ENCODE measurements at places on chromosomes 3 and 15.

DNA sequence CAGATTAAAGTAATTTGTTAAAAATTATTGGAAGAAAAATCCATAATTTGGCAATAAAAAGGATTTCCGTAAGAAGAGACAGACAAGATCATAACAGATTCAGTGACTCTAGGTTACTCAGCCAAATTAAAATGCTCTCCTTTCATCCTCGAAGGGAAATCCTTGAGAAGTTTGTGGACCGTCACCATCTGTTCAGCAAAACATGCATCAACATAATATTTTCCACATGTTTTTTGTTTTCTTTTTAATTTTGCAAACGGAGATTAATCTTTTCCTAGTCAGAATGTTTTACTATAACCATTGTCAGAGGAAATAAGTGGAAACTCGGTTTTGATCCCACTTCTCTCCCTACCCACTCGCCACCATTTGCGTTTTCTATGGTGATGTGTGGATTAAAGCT, 128.3 kb downstream of the TMCO5A start:
- DNase-seq, result no peak

DNA sequence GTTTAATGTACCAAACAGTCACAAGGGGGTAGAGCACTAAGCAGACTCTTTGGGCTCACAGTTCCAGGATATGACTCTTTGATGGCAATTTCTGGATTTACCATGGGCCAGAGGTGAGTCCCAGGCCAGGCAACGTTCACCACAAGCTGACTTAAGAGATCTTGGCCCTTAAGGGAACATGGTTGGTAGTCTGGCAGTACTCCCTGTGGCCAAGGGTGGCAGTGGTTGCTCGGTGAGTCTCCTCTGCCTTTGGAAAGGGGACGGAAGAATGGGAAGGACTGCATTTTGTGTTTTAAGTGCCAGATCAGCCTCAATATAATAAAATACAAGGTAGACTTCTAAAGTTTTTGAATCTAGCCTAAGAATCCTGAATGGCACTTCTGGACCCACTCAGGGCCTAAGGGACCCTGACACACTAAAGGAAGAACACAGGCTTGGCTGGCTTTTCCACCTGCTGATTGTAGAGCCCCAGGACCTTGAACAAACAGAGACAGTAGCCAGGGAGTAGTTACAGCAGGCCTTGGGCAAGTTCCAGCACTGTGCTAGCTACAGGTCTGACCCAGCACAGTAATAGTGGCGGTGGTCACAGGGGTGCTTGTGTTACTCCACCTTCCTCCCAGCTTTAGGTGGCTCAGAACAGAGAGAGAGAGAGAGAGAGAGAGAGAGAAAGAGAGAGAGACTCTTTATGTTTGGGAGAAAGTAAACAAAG, 730.7 kb upstream of the ALCAM start:
- DNase-seq, result peak; percentile 4

DNA sequence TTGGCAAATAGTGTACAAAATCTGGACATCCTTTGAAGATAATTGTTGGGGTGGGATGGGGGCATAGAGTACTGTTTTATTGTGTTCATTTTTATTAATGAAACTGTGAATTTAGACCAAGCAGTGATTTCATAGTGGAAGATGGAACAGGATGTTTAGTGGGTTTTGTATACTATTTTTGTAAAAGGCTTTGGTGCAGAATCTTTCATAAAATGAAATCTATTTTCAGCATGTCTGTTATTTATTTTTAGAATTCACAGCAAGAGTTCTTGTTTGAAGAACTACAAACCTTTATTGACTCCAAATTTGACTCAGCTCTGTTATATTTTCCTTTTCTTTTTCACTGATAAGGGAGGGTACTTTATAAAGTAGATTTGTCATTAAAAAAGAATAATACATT, 145.4 kb downstream of the AKAP13 start:
- DNase-seq, result no peak

GRCh38 chr15:32670623-32671022, 29.1 kb downstream of the SCG5 start:
- DNase-seq, result peak; percentile 65

GRCh38 chr3:14989943-14990779, 42.8 kb downstream of the NR2C2 start:
- peak; percentile 38 for DNase-seq

DNA sequence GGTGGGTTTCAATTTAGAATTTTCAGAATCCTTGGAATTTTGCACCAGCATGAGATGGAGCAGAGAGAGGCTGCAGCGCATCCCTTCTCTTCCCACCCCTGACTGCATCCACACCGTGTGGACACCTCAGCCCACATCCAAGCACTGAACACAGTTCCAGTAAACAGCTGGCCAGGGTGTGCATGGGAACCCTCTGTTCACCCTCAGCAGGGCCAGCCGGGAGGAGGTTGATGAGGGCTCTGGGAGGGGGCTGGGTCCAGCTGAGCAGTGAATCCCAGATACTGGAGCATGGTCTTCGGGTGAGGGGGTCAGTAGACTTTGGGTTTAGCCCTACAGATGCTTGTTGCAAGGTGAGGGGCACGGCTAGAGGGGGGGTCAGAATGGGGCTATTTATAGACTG, 85.8 kb downstream of the RPLP1 start:
- peak; percentile 42 for DNase-seq

- no peak for DNase-seq
These were observed 354.6 kb upstream of the ROPN1 start for GRCh38 chr3:124346487-124346886.

- DNase-seq, result no peak
These were observed 83.2 kb downstream of the MEIS2 start for GRCh38 chr15:37017031-37017625.

- DNase-seq, result no peak
These were observed 57.0 kb upstream of the THRB start for GRCh38 chr3:24551626-24552025.

GRCh38 chr3:113948015-113948917, 453 bp downstream of the ZDHHC23 start:
- peak; percentile 59 for DNase-seq

GRCh38 chr15:65939901-65940617, 70.8 kb downstream of the RAB11A start:
- peak; percentile 72 for DNase-seq

- peak; percentile 72 for DNase-seq
These were observed 121.5 kb upstream of the TSC22D2 start for GRCh38 chr3:150286390-150287147.

DNA sequence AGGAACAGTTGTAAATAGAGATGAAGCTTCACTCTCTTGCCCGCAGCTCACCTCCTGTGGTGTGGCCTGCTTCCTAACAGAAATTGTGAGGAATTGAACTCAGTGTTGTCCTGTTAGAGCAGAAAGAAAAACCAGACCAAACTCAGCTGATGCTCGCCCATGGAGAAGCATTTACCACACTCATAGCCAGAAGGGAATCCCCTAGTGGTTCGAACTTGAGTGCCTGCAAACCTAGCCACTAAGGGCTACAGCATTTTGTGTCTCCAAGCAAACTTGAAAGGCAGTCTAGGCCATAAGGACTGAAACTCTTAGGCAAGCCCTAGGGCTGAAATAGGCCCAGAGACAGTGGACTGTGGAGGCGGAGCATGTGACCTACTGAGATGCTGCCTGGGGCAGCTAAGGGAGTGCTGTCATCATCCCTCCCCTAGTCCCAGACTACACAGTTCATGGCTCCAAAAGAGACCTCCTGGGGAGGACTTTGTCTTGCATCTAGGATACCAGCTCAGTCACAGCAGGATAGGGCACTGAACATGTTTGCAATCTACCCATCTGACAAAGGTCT, 44.5 kb upstream of the MCTP2 start:
- peak; percentile 84 for DNase-seq

- DNase-seq, result no peak
These were observed 40.6 kb downstream of the RGMA start for GRCh38 chr15:93048426-93048721.

GRCh38 chr3:133956353-133956752, 60.7 kb upstream of the RAB6B start:
- DNase-seq, result peak; percentile 43

DNA sequence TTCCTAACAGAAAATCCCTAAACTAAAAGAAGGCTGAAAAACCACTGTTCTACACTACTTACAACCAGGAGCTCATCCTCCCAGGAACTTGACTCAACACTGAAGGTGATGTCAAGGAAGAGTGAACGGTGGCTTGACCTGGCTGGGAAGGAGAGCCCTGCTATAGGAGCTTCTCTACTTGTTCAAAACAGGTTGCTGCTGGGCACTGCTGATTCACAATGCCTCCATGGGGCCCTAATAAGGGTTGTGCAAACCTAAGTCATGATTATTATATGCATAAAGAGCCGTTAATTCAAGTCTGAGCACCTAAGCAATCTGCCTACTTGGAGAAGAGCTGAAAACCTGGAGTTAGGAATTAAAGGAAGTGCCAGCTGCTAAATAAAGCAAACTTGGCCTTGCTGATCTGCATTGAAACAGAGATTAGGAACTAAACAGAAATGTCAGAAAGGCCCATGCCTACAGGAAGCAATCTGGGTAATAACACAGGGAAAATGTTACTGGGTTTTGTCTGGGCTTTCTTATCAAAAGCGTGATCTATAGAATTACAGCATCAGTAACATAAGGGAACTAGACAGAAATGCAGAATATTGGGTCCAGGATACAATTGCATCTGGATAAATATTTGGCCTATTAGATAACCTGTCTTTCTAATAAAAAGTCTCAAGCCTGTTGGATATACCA, 243.2 kb downstream of the NEK10 start:
- peak; percentile 78 for DNase-seq

DNA sequence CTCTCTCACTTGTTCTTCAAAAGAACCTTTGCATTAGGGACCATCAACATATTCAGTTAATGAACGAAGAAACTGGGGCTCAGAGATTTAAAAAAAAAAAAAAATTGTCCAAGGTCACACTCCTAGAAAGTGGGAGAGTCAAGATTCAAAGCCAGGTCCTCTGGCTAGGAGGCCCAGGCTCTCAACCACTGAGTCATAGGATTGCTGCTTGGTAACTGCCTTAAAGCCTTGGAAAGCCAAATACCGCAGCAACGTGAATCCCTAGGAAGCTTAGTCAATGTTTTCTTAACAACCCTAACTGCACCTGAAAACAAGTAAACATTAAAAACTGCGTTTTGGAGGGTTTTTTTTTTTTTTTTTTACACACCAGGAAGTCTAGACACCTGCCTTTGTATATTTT, 156.8 kb downstream of the WNT5A start:
- peak; percentile 5 for DNase-seq

GRCh38 chr3:194424953-194425352, 25.9 kb upstream of the GP5 start:
- no peak for DNase-seq

- DNase-seq, result no peak
These were observed 43.7 kb downstream of the ZDHHC3 start for GRCh38 chr3:44932271-44932670.

DNA sequence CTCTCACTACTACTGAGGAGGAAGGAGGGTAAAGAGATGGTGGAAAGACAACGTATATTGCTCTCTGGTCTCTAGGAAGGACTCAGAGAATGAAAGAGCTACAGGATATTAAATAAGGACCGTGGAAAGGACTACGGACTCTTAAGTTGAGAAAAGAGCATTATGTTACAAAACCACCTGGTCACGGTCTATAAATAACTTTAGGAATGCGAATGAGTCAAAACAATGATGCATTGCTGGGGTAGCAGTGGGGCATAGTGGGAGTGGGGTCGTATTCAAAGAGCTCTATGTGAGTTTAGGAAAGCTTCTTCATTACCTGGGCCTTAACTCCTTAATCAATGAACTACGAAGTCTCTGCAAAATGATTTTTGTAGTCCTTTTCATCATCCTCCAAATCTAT, 295.7 kb upstream of the SOX14 start:
- no peak for DNase-seq

DNA sequence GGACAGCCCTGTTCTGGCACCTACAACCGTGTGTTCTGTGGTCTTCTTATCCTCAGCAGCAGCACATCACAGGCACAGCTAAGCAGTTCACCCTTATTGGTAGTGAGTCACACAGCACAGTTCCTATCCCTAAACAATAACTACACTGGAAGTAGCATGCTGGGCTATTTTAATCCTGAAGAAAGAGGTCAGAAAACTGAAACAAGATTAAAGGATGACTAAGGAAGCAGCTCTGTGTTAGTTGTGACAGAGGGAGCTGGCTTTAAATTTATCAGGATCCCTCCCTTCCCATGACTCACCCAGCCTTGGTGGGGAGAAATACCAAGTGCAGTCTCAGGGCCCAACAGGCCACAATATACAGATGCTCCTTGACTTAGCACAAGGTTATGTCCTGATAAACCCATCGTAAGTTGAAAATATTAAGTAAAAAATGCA, 144.3 kb downstream of the ERC2 start:
- no peak for DNase-seq

DNA sequence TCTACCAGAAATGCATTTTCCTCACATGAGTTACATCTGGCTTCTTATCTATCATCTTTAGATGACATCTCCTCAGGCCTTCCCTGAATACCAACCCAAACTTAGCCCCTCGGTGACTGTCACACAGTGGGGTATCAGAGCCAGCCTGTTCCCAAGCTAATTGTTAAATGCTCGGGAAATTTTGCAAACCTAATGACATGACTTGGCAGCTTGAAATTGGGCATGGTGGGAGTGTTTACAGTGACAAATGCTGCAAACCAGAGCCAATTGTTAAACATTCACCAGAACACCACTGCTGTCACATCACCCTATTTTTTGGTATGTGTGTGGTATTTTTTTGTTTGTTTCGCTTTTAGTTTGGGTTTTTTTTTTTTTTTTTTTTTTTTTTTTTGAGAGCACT, 130.8 kb downstream of the HCN4 start:
- no peak for DNase-seq

GRCh38 chr3:89467898-89468363, 360.5 kb downstream of the EPHA3 start:
- no peak for DNase-seq

GRCh38 chr15:93327364-93327763, 238.4 kb upstream of the RGMA start:
- no peak for DNase-seq

DNA sequence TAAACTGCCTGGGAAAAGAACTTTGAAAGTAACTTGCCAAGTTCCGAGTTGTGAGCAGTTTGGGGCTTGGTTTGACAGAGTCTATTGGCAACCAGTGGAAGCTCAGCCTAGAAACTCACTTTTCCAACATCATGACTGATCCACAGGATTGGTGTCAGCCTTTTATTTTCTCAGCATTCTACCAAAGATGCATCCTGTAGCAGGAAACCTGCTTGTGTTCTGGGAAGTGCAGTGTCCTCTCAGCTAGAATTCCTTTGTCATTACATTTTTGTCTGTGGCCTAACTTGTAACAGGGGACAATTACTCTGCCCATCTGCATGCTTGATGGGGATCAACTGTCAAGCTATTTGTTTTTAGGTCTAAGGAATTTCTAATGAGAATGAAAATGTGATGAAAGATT, 116.7 kb upstream of the LMOD3 start:
- DNase-seq, result no peak

DNA sequence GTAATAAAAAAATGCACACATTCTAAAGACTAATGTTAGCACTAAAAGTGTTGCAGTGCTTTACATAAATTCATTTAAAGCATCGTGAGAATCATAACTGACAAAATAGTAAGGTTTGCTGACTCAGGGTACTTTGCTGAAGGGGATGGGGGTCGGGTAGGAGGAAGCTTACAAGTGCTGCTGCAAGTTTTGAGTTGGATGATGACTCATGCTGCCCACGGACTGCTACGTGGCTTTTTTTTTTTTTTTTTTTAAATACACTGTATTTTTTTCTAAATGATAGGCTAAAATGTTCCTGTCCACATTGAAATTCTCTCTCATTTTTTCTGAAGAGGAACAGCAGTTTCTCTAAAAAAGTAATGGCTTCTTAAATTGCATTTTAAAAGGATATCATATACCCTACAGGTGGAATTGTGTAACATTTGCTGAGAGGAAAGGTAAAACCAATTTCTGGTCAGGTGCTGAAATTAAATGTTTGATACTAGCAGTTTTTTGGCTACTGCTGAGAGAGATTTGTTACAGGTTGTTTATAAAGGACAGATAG, 2.2 kb downstream of the MAPK6 start:
- peak; percentile 56 for DNase-seq

- DNase-seq, result no peak
These were observed 158.7 kb upstream of the UBE3A start for GRCh38 chr15:25597571-25597970.
